ENCODE measurements at places on chromosomes 13 and 19.

DNA sequence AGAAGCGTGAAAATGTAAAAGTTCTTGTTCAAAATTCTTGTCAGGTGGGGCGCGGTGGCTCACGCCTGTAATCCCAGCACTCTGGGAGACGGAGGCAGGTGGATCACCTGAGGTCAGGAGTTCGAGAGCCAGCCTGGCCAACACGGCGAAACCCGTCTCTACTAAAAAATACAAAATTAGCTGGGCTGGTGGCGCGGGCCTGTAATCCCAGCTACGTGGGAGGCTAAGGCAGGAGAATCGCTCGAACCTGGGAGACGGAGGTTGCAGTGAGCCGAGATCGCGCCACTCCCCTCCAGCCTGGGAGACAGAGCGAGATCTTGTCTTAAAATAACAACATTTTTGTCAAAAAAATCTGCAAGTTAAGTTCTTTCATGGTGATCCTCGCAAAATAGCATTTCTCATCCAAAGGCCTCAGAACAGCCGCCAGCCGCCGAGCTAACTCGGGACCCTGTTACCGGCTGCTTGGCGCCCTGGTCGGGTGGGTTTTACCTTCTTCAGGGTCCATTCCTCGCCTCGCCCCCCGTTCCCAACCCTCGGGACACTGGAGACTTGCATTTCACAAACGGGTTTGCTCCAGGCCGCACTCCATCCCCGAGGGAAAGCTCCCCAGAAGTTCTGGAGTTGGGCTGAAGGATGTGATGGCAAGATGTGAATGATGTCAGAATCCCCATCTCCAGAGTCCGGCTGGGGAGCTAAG lies 1.6 kb downstream of the LATS2 start:
- DNase-seq, result no peak

DNA sequence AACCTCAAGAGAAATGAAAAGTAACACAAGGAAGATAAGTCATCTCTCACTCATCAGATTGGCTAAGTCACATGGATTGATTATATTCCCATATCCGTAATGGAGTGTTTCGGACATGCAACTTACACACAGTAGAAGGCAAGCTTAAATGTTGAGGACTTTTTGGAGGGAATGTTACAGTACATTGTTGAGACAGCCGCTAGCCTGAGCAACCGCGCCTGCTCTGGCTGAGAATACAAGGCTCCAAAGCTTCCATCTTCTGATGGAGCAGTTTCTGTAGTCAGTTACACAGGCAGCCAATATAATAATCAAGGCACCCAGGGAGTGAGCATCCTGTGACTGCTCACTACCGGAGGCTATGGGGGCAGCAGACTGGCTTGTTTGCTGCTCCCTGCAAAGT lies 1.0 kb upstream of the CRYL1 start:
- no peak for DNase-seq

GRCh38 chr13:26952551-26953143 lies 192.1 kb upstream of the GPR12 start:
- DNase-seq, result no peak

DNA sequence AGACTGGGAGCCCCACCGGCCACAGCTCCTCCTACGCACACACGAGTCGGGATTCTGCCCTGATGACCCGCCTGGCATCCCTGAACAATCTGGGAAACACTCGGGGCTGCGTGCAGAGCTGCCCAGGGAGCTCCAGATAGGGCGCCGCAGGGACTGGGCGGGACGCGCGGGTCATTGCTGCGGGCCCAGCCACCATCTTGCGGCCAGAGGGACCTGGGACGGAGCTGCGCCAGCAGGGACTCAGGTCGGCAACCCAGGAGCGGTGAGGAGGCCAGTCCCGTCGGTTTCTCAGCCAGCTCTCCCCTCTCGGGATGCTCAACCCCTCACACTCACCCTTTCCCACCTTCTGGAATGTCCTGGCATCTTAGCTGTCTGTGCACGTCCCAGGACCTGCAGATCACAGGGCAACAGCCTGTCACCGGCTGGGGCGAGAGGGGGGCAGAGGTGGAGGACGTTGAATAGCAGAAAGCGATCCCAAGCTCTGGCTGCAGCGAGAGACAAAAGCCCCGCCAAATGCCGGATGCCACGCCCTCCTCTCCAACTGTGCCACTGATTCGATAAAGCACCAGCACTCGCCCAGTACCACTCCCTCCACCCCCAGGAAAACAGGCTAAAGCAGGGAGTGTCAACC lies 20.4 kb upstream of the ZNF91 start:
- no peak for DNase-seq

DNA sequence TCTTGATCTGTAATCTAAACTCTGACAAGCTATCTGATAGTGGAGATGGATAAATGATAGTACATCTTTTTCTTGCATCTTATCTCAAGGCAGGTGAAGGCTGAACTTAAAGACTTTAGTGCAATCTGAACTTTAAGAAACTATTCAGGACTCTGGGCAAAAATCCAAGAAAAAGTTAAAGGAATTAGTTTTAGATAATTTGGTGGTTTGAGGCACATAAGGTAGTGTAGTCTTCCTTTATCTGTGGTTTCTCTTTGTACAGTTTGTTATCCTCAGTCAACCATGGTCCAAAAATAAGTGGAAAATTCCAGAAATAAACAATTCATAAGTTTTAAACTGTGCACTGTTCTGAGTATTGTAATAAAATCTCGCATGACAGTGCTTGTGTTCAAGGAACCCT lies 172.9 kb downstream of the UGGT2 start:
- no peak for DNase-seq

DNA sequence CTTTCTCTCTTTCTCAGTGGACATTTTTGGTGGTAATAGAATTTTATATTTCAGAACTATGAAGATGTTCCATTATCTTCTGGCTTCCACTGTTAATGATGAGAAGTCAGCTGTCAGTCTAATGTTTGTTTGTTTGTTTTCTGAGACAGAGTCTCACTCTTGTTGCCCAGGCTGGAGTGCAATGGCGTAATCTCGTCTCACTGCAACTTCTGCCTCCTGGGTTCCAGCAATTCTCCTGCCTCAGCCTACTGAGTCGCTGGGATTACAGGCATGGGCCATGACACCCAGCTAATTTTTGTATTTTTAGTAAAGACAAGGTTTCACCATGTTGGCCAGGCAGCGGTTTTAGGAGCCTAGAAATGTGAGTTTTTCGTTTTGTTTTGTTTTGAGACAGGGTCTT lies 4.7 kb downstream of the ZNF317 start:
- no peak for DNase-seq

DNA sequence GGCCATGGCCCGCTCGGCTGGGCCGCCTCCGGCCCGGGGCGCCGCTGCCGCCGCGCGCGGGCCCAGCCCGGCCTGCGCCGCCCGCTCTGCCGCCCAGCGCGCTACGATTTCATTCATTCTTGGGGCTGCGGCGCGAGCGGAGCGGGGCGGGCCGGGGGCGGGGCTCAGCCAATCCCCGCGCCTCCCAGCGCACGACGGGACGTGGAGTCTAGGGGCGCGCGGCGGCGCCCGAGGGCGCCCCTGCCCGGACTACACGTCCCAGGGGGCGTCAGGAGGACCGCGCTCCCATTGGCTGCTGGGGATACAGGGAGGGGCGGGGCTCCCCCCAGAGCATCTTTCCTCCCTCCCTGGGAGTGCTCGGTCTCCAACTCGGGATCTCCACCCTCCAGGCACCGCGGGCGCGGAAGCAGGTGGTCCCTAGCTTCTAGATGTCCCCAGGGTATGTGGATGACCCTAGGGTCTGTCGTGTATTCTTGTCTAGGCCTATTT lies 5.6 kb upstream of the DPF1 start:
- peak; percentile 68 for DNase-seq

DNA sequence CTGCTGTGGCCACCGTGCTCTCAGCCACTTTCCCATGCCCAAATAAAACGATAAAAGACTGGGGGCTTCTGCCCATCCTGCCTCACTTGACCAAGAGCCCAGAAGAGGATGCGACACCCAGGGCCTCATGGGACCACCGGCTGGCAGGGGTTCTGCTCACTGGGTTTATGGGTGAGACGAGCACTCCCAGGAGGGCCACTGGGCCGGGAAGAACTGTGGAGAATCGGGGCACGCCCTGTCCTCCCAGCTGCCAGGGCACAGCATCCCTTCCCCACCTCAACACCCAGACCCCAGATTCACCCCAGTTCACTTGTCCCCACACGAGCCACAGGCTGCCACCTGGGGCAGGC lies 4.7 kb upstream of the F10 start:
- no peak for DNase-seq

GRCh38 chr13:110556224-110556606 lies 5.3 kb downstream of the RAB20 start:
- DNase-seq, result no peak

DNA sequence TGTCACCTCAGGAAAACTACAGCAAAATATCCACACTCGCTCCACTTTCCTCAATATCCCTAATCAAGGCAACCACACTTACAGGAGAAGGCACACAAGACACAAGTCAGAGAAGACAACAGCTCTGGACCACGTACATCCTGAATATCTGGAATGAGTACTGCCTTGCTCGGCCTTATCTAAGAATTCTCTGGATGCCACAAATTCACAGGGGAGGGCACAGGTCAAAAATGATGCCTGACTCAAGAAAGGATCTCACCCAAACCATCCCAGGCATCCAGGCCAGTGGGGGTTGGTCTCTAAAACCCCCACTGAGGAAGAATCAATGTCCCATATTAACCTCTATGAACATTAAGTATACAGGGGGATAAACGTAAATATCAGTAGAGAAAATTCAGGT lies 29.9 kb downstream of the ATP7B start:
- DNase-seq, result no peak

DNA sequence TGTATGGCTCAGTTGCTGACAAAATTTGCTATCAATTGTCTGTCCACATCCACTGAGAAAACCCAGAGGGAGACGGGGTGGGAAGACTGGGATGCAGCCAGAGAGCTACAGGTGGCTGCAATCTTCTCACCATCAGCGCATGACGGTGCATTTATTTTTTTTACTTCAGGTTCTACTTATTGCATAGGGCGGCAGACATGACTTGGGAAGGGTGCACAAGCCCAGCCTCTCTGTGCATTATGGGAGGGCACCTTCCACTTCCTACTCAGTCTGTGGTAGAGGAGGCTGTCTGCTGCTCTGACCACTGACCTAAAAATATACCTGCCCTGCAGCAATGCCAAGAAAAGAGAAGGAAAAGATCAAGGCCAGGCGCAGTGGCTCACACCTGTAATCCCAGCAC lies 73.1 kb downstream of the ABCC4 start:
- no peak for DNase-seq

GRCh38 chr13:57640607-57641006 lies 9.1 kb downstream of the PCDH17 start:
- no peak for DNase-seq
